ENCODE measurements at places on chromosomes 4 and X.

DNA sequence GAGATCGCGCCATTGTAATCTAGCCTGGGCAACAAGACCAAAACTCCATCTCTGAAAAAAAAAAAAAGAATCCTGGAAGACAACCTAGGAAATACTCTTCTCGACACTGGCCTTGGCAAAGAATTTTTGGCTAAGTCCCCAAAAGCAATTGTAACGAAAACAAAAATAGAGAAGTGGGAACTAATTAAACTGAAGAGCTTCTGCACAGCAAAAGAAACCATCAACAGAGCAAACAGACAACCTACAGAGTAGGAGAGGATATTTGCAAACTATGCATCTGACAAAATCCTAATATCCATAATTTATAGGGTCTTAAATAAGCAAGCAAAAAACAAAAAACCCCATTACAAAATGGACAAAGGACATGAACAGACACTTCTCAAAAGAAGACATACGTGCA lies 76.5 kb upstream of the DUSP21 start:
- DNase-seq, result no peak

GRCh38 chr4:25236971-25237370 lies 3.1 kb downstream of the PI4K2B start:
- no peak for DNase-seq

DNA sequence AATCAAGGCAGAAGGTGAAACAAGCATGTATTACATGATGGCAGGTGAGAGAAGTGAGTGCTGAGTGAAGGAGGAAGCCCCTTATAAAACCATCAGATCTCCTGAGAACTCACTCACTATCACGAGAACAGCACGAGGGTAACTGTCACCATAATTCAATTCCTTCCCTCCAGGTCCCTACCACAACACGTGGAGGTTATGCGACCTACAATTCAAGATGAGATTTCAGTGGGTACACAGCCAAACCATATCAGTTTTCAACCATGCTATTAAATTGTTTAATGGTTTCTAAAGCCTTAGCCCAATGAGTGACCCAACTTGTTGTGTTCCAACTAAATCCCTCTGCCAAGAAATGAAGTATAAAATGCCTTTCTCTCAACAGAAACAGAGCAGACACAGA lies 519.8 kb downstream of the GBA3 start:
- DNase-seq, result no peak

DNA sequence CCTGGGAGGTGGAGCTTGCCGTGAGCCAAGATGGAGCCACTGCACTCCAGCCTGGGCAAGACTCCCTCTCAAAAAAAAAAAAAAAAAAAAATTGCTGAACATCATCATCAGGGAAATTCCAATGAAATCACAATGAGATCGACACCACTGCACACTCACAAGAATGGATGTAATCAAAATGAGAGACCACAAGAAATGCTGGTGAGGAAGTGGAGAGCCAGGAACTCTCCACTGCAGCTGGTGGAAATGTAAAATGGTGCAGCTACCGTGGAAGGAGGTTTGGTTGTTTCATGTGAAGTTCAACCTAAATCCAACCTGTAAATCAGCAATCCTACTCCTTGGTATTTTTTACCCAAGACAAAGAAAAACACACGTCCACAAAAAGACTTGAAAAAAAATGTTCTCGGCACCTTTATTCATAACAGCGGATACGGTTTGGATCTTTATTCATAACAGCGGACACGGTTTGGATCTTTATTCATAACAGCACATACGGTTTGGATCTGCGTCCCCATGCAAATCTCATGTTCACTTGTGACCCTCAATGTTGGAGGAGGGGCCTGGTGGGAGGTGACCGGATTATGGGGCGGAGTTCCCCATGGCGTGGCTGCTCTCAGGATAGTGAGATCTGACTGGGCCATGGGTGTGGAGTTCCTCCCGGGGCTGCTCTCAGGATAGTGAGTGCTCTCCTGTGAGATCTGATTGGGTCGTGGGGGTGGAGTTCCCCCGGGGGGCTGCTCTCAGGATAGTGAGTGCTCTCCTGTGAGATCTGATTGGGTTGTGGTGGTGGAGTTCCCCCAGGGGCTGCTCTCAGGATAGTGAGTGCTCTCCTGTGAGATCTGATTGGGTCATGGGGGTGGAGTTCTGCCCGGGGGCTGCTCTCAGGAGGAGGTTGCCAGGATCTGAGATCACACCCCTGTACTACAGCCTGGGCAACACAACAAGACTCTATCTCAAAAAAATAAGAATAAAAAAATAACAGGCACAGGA lies 7.7 kb downstream of the GAK start:
- no peak for DNase-seq

DNA sequence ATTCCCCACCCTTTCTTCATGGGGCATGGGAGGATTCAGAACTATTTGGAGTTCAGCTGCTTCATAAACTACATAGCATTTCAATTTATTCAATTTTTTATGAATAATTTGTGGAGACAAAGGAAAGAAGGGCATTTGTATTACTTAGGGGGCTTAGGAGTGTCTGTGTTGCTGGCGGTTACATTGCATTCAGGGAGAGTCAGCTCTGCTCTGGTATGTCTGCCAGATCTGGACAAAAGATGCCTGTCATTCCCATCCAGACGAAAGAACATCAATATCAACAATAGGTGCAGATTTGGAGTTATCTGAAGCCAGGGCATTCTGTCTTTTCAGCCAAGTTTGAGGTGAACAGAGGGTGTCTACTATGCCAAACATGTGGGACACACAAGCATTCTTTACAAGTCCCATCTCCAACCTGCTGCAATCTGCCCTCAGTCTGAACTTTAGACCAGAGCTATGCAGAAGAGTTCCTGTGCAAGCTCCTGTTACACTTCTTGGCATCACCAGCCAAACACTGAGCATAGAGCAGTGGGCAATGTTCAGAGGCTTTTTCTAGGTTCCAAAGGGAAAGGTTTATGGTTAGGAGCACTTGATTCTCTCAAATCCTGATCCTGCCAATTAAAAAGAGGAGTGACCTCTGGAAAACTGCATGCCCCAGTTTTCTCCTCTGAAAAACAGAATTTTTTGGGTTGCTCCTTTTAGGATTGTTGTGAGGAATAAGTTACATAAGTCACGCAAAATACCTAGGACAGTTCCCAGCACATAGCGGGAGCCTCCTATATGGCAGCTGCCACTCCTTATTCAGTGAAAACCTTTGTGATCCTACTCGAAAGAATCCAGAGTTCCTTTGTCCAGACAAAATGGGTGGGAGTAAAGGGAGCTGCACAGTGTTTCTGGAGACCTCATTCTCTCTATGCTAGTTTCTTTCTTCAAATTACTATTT lies 719.5 kb upstream of the SLIT2 start:
- DNase-seq, result no peak

DNA sequence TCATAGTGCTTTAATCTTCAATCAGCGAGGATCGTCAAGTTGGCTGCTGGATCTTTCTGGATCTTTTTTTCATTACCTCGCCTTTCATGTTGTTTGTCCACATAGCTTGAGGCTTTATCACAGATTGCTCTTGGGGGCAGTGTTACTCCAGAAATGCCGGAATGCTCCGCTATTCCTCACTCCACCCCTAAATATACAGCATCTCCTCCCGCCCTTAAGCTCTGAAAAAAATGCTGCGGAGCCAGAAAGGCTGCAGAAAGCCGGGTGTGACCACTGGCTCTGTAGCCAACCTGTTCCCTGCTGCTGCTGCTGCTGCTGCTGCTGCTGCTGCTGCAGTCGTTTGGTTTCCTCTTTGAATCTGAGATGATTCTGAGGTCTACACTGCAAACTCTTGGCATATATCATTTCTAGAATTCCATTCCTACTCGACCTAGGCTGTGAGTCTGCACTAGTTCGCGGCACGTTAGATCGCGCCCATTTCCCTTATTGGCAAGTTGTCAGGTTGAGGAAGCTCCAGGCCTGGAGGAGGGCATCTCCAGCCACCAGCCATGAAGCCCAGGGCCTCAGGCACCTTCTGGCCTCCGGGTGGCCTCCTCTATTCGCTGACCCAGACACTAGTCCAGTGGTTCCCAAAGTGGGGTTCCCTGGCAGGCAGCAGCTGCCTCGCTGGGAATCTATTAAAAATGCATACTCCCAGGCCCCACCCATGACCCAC lies 34.2 kb downstream of the WDR13 start:
- peak; percentile 48 for DNase-seq

DNA sequence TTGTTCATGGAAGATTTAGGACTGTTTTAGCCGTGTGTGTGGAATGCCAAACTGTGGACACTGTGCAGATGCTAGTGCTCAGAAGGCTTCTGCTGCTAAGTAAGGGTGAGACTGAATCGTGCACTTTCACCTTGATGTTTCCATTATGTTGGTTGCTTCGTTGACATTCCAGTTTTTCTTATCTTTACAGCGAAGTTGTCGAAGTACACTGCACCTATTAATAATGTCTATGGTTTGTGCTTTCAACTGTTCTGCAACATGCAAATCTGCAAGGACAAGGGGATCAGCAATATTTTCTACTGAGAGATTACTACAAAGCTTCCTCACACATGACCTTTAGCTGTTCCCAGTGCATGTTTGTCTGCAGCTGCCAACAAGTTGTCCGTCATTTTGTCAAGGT lies 67.7 kb downstream of the UGT2A3 start:
- DNase-seq, result no peak

- no peak for DNase-seq
Measured at GRCh38 chrX:83008415-83008814, 499.7 kb upstream of the POU3F4 start.

- no peak for DNase-seq
Measured at GRCh38 chr4:180799798-180800197, 1443.4 kb upstream of the TENM3 start.

DNA sequence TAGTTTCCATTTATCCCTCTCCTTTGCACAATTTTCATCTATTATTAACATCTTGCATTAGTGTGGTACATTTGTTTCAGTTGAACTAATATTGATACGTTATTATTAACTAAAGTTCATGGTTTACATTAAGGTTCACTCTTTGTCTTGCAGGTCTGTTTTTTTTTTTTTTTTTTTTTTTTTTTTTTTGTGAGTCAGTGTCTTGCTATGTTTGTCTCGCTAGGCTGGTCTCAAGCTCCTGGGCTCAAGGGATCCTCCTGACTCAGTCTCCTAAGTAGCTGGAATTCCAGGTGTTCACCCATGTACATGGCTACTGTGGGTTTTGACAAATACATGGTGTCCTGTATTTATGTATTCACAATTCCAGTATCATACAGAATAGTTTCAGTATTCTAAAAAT lies 6.8 kb downstream of the TBC1D19 start:
- DNase-seq, result no peak

- DNase-seq, result no peak
Measured at GRCh38 chr4:87521319-87521718, 7.9 kb downstream of the SPARCL1 start.

GRCh38 chr4:40458683-40459082 lies 123.5 kb downstream of the CHRNA9 start:
- DNase-seq, result no peak

DNA sequence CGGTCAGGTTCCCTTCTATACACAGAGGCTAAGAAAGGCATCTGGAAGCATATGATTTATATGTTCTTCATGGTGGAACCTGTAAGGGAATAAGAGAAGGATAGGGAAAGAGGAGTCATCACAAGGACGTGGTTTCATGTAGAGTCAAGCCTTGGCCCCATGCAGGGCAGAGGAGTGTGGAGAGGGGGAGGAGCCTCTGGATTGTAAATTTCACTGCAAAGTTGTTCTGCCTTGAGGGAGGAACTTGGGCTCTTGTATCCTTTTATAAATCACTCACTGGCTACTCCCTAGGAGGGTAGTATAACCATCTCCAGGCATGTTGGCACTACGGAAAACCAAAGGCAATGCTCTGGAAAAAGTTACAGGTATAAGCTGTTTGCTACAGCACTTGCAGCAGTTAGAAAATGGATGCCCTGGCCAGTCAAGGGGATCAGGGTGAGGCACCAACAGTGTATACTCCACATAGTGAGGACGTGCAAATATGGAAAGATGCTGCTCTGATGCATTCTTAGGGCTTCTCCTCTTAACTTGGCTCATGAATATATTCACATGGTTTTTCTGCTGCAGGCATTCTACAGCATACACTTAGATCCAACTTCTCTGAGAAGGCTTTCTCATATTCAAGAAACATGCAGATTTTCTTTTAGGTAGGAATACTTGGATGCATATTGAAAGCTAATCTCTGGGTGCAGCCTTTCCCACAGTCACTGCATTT lies 60.3 kb upstream of the ZNF81 start:
- no peak for DNase-seq

DNA sequence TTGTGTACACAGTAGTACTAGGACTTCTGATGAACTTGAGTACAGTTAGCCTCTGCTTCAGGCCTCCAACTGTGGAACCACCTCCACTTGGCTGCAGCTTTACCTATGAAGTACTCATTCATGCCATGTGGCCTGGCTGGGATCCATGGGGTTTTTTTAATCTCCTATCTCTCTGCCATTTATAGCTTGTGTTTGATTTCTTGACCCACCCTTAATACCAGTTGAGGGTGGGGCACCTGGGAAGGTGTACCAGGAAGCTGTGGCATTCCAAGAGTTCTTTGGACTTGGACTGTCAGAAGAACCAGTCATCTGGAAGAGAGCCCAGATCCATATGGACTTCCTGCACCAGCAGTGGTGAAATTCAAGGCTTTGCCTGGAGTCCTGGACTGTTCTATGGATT lies 230.1 kb downstream of the SHROOM3 start:
- DNase-seq, result no peak

- DNase-seq, result no peak
Measured at GRCh38 chr4:52824603-52825459, 37.3 kb upstream of the RASL11B start.

DNA sequence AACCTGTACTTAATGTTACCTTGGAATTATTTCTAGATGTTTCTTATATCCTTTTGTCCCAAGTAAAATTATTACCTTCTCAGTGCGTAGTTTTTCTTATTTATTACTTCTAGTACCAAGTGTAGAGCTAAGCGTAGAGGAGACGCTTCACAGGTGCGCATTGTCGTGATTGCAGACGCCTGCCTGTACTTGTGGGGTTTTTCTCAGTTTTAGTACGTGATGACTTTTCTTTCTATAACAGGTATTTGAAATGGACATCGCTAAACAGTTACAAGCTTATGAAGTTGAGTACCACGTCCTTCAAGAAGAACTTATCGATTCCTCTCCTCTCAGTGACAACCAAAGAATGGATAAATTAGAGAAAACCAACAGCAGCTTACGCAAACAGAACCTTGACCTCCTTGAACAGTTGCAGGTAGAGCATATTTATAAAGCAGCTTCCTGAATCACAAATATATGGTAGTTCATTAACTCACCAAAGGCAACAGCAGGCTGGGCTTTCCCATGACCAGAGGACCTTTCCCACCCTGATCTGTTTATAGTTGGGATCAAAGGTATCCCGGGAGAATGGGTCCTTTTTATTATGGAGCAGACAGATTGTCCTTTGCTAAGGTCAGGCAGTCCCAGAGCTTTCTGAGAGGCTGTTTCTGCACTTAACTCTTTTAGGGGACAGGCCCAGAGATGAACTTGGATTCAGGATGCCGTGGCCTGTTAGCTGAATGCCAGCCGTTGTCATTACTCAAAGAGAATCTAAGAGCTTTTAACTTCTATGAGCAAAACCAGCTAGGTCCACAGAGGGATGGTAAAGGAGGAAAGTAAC lies 172.9 kb downstream of the PTTG2 start:
- DNase-seq, result no peak

GRCh38 chr4:150799207-150799606 lies 215.9 kb downstream of the LRBA start:
- no peak for DNase-seq

GRCh38 chr4:86976801-86977485 lies 42.1 kb downstream of the AFF1 start:
- no peak for DNase-seq

GRCh38 chrX:151753313-151754046 lies 18.9 kb downstream of the CNGA2 start:
- no peak for DNase-seq
